Activated T-cell treated with anti-CD3 and anti-CD28 coated beads, Interleukin-2, amount 50 U/mL, for 24 hours (primary cell): ENCODE measurements at places on chromosomes 11 and 22.

DNA sequence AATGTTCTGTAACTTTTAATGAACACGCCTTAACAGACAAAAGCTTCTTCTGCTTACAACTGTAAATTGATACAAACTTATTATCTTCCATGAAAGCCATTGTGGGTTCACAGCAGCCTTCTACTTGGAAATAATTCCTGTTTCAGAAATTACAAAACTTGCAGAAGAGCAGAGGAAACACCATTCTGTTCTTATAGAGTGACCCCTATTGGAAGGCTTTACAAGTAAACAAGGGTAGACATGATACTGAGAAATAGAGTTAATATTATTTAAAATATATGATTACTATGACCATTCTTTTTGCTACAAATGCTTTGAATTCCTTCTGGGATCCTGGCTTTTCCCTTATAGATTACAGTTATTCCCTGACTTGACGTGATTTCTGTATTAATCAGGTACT is 32.4 kb upstream of the KCNA4 start:
- DNase-seq: no peak

GRCh38 chr11:30586251-30587144 is at the start of gene MPPED2:
TSS of gene MPPED2 (minus strand) at chr11:30586353. CDS start at chr11:30580373, 5,980 bp downstream.
- peak; percentile 47 for DNase-seq

DNA sequence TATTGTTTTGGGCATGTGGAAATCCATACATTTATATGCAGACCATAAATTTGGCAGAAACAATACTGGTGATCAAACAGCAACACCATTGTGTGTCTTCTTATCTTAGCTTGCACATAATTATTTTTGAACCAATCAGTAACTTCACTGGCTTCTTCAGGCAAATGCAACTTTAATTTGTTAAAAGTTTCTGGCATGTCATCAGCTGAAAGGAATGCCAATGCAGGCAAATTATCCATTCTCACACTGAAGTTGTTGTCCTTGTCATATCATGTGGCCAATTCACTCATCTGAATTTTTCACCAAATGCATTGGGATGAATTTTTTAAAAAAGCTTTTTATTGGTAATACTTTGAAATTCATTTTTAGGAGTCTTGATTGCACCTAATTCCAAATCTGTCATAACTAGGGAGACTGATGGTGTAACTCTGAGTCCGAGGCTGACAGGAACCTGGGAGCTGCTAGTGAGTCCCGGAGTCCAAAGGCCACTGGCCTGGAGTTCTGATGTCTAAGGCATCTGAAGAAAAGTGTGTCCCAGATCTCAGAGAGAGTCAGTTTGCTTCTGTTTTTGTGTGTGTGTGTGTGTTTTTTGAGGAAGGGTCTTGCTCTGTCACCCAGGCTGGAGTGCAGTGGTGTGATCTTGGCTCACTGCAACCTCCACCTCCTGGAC is 17.4 kb upstream of the OR10V1 start:
- no peak for DNase-seq

DNA sequence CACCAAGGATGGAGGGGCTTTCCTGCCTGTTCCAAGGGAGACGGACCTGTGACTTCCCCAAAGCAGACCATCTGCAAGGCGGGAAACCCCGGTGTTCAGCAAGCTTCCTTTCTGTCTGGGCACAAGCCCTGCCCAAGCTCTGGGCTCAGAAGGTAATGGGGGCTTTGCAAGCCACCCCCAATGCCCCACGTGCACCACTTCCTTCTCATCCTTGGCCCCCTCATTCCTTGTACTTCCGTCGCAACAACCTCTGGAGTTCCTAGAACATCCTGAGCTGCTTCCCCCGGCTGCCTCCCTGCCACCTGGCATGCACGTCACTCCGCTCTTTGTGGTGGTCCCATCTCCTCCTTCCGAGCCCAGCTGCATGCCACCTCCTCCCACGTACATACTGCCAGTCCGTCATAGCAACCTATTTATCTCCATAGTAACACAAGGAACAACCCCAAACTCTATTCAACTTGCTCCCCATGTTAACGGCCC is 3.9 kb downstream of the MYEOV start:
- DNase-seq: no peak

- DNase-seq: no peak
Observed at GRCh38 chr22:19507534-19507861, 16.7 kb downstream of the CLDN5 start.

GRCh38 chr11:74540270-74540669 is 46.7 kb upstream of the LIPT2 start:
- no peak for DNase-seq

DNA sequence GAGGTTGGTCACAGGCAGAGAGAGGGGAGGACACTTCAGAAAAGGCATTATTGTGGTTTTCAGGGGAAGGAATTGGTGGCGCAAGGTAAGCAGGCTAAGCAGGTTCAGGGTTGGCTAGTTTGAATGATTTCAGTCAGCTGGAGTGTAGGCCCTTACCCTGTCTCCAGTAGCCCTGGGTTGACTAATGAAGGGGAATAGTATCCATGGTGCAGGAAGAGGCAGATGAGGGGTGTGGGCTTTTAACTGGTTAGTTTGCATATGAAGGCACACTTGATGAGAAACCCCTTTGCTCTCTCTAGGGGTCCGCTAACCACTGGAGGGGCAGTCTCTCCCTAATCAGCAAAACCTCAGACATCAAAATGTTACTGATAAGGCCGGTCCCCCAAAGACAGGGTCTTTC is 249.7 kb downstream of the AASDHPPT start:
- no peak for DNase-seq

DNA sequence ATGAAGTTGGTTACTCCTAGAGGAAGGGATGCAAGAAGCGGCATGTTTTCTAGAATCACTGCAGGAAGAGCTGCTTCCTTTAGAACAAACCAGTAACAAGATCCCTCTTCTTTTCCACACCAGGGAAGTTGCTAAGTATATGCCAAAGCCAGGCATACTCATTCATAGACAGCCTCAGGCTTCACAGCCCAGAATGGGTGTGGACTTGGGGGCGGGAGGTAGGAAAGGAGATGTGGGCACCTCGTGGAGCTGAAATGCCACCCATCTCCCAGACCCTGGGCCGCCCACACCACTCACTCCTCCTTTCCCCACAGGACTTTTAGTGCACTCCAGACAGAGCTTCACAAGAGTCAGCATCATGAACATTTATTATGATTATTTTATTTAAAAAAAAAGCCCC is 16.0 kb upstream of the TMEM121B start:
- DNase-seq: no peak

DNA sequence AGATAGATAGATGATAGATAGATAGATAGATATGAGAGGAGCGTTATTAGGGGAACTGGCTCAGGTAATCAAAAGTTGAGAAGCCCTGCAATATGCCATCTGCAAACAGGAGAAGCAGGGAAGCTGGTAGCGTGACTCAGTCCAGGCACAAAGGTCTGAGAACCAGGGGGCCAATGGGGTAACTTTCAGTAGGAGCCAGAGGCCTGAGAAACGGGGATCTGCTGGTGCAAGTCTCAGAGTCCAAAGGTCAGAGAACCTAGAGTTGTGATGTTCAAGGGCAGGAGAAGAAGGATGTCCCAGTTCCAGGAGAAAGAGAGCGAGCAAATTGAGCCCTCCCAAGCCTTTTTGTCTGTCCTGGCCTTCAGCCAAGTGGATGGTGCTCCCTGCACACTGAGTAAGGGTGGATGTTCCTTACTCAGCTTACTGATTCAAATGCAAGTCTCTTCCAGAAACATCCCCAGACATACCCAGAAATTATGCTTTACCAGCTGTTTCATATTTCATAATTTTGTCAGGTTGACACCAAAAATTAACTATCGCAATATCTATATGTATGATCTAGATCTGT is 87.8 kb upstream of the SLC22A12 start:
- no peak for DNase-seq

DNA sequence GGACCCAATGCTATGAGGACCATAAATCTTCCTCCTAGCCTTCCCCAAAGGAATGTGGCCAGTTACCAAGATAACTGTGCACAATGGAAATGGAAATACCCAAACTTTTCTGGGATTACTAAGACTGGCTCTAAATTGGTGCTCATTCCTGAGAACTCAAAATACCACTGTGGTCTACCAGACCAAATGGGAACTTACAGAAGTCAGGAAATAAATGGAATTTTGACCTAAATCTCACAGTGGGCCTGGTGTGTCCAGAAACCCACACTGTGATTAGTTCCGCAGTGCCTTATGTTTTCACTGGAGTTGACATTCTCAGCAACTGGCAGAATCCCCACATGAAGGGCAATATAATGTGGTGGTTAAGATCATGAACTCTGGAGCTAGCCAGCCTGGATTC is 99.4 kb upstream of the ZC3H12C start:
- DNase-seq: no peak

GRCh38 chr22:50105208-50106100 is 15.6 kb downstream of the MOV10L1 start:
- DNase-seq: no peak

- peak; percentile 78 for DNase-seq
Observed at GRCh38 chr22:39490135-39490798, 11.8 kb upstream of the MIEF1 start.

DNA sequence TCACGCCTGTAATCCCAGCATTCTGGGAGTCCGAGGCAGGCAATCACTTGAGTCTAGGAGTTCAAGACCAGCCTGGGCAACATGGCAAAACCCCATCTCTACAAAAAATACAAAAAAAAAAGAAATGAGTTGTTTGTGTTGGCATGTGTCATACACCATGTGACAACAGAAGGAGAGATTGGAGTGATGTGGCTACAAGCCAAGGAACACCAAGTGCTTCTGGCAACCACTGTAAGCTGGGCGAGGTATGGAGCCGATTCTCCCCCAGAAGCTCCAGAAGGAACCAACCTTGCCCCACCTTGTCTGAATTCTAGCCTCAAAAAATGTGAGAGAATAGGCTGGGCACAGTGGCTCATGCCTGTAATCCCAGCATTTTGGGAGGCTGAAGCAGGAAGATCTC is 39.1 kb upstream of the SLC35C1 start:
- no peak for DNase-seq

GRCh38 chr11:18012906-18013781 is at the start of gene SERGEF:
TSS of gene SERGEF (minus strand) at chr11:18013047. CDS start at chr11:18013010, 37 bp downstream.
- peak; percentile 94 for DNase-seq

DNA sequence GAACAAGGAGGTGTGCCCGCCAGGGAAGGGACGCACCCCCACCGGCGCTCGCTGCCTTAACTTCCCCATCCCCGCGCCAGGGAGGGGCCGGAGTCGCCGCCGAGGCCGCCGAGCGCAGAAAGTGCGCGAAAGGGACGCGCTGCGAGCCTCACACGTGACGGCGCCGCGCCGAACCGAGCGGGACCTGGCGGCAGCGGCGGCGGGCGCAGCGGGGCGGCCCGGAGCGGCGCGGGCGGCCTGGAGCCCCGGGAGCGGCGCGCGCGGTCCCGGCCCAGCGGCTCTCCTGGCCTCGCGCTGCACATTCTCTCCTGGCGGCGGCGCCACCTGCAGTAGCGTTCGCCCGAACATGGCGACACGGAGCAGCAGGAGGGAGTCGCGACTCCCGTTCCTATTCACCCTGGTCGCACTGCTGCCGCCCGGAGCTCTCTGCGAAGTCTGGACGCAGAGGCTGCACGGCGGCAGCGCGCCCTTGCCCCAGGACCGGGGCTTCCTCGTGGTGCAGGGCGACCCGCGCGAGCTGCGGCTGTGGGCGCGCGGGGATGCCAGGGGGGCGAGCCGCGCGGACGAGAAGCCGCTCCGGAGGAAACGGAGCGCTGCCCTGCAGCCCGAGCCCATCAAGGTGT is at the start of gene SORL1:
SORL1 (plus strand) TSS at position 329 of the 623 bp plus-strand sequence; CDS start at position 347, 18 bp downstream.
- DNase-seq: peak; percentile 85

DNA sequence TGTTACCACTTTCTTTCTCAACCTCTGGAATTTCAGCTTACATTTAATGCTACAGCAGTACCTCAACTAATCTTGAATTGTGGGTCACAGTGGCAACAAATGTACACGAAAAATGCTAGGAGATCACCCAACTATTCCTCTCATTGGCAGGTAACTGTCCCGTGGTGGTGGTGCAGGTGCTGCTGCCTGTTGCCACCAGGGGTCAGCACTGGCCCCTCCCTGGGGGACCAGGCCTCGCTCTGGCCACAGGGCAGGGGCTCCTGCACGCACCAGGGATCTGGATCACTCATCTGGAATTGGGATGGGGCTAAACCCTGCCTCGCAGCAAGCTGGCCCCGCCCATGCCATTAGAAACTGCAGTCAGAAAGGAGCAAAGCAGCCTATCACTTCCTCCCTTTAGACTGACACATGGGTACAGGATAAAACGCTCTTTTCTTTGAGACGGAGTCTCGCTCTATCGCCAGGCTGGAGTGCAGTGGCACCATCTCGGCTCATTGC is 6.9 kb upstream of the POLDIP3 start:
- peak; percentile 71 for DNase-seq

DNA sequence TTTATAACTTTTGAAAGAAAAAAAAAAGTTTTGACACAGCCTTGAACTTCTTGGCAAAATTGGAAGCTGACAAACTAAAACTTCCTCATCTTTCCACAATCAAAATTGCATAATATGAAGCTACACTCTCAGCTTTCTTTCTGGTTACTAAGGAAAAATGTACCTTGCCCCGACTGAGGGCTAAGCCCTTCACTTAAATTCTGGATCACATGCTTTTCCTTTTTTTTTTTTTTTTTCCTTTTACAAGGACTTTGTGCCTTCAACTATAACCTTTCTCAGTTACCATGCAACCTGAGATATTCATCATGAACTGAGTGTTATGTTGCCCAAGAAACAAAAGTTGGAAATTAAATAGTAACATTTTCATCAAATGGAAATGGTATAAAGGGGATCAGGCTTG is 188.5 kb upstream of the CARD18 start:
- no peak for DNase-seq
